ENCODE measurements at places on chromosomes 6 and 20.

DNA sequence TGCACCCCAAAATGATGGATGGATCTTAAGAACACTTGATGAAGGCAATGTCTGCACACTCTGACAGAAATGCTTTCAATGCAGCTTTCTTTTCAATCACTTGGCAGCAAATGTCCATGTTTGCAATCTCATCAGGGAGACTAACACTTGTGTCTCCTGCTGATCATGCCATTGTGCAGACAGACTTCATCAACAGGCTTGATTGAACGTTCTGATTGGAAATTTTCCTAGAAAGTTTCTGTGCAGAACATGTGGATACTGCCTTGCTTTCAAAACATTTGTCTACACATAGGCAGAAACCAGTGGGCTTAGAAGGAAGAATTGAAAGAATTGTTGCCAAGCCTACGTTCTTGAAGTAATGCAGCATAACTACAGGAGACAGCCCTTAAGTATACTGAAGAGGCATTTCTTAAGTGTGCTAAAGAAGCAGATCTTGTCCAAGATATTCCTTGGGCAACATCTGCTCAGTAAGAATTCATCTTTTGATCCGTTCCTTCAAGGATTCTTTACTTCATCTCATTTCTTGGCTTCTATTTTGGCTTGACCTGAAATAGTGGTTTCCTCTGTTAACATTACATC, 120.4 kb upstream of the PLCB4 start:
- no peak for DNase-seq

DNA sequence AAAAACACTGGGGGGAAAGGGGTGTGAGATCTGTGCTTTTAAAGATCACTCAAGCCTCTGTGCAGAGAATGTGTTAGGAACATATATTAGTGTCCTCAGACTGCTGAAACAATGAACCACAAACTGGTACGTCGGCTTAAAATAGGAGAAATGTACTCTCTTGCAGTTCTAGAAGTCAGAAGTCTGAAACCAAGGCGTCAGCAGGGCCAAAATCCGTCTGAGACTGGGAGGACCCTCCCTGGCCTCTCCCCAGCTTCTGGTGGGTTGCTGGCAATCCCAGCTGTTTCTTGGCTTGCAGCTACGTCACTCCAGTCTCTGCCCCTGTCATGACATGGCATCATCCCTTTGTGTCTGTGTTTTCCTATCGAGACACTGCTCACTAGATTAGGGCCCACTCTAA, 3.9 kb downstream of the CDH26 start:
- DNase-seq = no peak

DNA sequence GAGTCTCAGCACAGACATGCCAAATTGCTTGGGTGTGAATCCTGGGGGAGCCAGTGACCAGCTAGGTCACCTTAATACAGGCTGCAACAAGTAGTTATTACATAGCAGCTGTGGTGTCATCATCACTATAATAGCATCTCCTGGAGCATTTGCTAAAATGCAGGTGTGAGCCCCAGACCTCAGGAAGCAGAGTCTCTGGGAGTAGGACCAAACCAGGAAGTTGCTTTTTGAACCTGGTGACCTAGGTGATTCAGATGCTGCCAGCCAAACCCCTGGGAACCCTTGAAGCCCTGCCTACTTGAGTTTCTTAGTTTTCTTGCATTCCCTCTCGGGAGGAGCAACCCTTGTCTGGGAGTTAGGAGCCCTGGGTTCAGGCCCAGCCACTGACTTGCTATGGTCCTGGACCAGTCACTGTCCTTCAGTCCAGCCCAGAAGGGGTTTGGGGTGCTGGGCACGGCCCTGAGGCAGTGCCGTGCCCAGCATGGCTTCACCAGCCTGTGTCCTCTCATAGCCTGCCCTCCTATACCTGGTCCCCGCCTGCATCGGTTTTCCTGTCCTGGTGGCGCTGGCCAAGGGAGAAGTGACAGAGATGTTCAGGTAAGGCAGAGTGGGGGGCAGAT, 39.3 kb upstream of the ID1 start:
- DNase-seq = no peak

DNA sequence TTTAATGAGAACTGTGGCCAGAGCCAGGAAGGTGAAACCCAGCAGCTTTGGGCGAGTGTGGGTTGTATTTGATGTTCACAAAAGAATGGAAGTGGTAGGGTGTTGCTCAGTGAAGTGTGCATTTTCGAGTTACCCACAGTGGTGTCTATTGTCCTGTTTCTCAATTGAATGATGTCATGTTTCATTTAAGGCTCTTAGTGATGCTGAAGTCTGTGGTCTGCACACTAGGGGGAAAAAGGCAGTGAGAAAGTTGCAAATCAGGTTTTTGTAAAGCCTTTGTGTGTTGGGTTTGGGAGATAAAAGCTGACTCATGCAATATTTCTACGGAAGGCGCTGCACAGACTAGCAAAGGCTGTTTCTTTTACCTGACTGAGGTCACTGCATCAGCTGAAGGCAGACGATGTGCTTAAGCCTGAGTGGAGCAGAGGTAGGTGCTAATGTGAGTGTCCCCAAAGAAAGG, 121.1 kb downstream of the PLEKHG1 start:
- no peak for DNase-seq

DNA sequence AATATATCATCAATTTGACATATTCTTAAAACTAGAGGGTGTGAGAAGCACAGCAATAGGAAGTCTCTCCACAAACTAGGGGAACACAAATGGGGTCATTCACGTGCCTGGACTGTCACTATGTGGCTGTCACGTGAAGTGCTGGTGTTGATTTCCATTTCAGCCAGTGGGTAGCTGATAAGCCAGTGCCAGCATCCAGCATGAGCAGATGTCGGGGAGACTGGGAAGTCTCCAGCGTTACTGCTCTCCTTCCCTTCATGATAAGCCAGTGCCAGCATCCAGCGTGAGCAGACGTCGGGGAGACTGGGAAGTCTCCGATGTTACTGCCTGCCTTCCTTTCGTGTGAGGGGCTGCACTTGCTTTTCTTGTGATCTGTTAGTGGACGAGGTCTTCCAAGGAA, 5.6 kb upstream of the SLC17A9 start:
- no peak for DNase-seq

GRCh38 chr6:157216570-157216969, 106.7 kb downstream of the TMEM242 start:
- DNase-seq = no peak

GRCh38 chr6:43772681-43773049, 2.7 kb downstream of the VEGFA start:
- no peak for DNase-seq

DNA sequence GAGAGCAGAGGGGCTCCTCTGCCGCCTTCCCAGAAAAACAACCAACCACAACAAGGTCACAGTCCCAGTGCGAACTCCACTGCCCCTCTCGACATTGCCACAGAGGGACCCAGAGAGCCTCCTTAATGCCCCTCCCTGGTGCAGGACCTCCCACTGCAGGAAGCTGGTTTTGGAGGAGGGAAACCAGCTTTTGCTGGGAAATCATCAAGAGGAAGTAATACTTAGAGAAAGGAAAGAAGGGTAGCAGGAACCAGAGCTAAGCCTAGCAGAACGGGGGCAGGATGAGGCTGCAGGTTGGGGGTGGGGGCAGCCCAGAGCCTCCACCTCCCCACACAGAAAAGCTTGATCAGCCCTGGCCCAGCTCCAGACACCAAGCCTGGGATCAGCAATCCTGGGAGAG, 37.7 kb upstream of the SIRPA start:
- DNase-seq = no peak

DNA sequence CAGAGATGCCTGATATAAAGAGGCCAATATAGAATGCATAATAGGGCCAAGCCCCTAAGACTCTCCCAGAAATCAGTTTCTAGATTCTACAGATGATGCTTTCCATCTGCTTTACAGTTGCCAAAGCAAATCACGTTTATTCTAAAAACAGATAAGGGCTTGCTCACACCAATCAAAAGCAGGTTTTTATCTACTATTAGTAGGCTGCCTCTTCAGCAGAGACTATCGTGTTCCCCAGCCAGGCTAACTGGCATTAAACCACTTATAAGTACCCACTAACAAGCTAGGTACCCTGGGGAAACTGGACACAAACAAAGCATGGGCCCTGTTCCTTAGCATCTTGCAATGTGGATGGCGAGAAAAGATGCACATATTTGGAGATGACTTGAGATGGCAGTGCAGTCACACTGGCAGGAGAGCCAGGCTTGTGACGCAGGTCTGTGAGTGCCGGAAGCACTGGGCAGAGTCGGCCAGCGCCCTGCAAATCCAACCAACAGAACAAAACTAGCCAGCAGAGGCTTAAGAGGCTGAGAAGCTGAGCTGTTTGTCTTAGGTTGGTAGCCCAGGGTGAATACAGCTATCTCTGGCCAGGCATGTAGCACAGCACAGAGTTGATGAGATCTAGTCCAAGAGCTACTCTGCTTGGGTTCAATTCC, 73.4 kb downstream of the GFOD1 start:
- DNase-seq = no peak

- DNase-seq = no peak
These were observed 435.2 kb upstream of the CDH4 start for GRCh38 chr20:60816901-60817300.

DNA sequence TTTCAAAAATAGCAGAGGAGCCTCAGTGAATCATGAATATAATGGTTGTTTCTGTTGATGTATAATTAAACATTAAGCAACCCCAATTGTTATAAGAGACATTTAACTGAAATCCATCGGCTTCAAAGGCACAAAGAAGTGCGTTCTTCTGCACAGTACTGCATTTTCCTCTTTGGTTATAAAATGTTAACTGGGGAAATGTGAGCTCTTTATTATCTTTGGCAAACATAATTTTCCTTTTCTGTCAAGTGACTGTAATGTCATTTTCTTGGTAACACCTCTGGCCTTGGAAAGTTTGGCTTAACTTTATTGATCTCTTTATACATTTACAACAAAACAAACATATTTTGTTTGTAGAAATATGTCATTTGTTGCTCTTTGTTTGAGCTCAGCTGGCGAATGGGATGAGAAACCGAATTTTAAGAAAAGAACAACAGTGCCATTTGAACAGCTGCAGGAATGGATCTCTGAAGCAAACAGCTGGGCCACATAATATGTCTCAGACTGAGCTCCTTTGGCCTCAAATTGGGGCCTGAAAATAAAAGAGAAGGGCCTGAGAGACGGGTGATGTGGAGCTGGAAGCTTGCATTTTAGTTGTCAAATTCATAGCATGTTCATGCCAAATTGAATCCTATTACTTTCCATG, 427.0 kb upstream of the SPTLC3 start:
- no peak for DNase-seq

DNA sequence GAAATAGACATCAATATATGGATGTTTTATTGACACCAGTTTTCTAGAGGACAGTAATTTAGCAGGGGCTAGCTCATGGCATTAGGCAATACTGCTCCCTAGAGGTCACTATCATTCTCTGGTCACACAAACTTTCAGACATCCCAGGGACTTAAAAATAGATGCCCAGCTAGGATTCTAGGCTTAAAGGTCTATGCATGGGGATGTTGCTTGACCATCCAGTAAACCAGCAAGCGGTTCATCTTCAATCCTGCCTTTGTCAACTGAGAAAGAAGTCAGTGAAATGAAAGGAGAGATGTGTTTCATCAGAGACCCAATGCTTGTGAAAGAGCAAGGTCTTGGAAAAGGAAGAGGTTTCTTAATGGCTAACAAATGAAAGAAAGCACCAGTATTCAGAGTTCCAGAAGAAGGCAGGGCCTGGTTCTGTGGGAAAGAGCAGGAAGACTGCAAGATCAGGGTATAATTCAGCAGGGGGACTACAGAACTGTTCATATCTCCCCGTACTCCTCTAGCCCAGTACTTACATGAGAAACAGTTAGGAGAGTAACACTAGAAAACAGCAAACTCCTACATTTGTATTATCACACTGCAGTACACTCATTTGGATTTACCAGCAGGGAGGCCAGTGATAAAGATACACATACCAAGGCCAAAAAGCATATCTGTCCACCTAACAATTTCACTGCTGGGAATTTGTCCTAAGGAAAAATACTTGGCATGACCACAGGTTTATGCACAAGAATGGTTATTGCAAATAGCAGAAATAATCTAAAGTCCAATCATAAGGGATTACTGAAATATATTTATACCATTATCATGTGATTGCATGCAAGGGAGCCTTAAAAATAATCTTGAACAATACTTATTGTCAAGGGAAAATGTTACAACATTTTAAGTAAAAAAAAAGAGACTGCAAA, 151.4 kb upstream of the LAMA2 start:
- peak; percentile 61 for DNase-seq

DNA sequence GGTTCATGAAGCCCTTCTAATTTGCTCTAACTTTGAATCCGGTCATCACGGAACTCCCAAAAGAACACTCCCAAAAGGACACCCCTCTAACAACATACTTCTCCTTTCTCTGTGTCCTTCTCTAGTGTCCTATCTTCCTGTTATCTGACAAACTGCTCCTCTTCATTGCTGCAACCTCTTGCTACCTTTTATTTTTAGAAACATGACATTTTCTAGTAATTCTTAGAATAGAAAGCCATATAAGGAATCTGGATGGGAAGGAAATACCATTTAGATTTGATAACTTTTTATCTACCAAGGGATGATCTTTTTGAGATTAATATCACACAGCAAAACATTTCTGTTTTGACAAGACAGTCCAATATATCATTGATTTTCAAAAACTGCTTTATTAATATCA, 63.1 kb downstream of the COL12A1 start:
- DNase-seq = no peak

GRCh38 chr6:136035378-136036070, 184.0 kb downstream of the PDE7B start:
- DNase-seq = peak; percentile 44

DNA sequence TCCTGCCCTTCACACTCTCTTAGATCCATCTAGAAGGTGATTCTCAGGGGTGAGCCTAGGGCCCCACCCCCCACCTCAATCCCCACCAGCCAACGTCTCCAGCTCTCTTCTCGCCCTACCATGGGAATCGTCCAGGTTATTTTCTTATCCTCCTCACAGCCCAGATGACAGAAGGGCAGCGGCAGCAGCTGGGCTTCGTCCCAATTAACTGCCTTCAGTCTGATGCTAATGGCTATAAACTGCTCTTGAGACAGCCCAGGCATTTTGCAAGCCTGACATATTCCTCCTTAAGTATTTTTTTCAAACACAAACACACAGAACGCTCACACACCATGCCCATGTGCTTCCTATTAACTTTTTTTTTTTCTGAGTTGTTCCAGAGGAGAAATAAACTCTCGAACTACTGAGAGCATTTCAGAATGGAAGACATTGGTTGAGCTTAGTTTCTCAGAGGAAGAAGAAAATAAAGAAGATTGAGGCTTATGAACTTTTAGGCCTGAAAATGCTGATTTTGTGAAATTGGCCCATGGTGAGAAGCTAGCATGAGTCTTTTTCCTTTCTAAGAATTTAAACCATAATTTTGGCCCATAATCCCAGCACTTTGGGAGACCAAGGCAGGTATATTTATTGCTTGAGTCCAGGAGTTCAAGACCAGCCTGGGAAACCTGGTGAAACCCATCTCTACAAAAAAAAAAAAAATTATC, 124.6 kb downstream of the EYA2 start:
- peak; percentile 73 for DNase-seq
